ENCODE measurements at places on chromosomes 16 and 17.
A peak's percentile ranks its signal among the peaks of the same experiment; 100 is the strongest.

DNA sequence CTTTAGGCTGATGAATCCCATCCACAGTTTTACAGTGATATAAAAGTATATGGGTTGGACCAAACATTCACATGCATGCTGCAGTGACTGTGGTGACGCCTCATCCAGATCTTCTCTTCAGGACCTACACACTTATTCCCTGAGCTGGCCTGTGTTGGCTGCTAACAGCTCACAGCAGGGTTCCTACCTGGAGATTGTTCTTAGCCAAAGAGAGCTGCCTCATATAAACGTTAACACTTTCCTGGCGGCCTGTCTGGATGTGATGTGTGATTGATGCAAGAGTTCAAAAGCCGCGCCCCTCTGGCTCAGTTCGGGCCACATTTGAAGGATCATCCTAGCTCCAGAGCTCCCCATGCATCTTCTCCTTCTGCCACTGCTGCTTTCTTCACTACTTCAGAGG is 93.0 kb upstream of the NETO2 start:
- no peak for DNase-seq

DNA sequence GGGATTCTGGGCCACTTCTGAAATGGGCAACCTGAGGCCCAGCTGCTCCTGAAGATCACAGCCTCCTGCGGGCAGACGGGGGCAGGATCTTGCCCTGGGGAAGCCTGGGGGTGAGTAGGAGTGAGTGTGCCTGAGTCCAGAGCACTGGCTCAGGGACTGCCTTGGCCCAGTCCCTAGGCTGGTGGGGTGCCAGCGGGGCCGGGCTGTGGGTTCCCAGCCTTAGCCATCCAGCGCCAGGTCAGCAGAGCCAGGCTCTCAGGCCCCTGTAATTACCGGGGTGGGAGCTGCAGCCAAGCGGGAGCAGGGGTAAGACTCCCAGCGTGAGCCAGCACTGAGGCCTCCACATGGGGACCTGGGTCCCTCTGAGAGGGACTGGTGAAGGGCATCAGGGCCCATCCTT is 8.2 kb downstream of the SPNS2 start:
- no peak for DNase-seq

GRCh38 chr16:12716658-12717057 is 87.0 kb downstream of the CPPED1 start:
- DNase-seq = no peak

DNA sequence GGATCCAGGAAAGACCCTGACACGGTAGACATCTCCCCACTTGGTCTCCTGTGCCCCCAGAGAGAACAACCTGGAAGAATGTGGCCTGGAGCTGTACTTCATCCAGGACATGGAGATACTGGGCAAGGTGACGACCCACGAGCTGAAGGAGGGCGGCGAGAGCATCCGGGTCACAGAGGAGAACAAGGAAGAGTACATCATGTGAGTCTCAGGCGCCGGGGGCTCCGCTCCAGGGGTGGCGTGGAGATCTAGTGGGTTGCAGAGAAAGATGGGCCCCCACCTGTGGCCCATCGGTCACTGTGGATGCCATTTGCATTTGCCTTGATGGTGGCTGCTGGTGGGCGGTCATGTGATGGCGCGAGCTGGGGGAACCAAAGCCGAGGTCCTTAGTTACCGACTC is 14.9 kb upstream of the CLEC18A start:
- DNase-seq = no peak

- DNase-seq = no peak
These were observed 3.6 kb upstream of the PHF12 start for GRCh38 chr17:28954886-28955285.

DNA sequence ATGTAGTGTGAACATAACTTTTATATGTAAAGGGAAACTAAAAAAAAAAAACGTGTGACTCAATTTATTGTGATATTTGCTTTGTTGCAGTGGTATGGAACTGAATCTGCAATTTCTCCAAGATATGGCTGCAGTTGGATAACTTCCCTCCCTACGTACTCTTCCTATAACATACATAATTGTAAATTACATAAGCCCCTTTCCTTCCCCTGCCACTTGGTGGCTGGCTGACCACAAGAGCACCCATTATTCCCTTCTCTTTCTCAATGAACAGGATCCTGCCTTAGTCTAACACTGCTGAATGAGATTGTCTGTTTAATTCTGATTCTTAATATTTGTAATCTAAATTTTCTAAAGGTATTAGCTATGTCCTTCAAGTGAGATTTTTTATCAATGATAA is 27.8 kb downstream of the CCL4 start:
- no peak for DNase-seq

GRCh38 chr16:57959121-57959520 is 11.8 kb downstream of the CNGB1 start:
- DNase-seq = no peak

GRCh38 chr16:87160234-87160636 is 157.0 kb downstream of the C16orf95 start:
- no peak for DNase-seq

DNA sequence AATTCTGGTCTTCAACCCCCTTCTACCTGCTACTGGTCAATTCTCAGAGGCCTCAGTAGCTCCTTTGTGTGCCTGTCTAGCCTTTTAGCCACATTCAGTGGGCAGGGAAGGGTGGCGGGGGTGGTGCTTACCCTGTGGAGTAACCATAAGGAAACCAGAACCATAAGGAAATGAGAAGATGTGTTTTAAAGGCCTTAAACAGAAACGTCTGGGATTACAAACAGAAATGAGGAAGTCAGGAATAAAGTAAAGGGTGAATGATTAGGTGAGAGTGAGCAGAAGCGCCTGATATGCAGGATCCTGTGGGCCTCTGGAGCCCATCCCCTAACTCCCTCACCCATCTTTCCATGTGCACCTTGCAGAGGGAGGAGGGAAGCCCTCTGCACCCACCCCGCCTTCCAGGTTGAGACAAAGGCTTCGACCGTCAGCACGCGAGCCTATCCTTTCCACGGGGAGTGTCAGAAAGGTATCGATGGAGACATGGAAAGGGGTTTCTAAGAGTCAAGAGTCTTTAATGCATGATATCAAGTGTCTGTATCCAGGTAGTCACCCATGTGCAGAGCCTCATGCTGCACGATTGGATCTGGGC is 20.4 kb downstream of the KIAA0513 start:
- DNase-seq = no peak

DNA sequence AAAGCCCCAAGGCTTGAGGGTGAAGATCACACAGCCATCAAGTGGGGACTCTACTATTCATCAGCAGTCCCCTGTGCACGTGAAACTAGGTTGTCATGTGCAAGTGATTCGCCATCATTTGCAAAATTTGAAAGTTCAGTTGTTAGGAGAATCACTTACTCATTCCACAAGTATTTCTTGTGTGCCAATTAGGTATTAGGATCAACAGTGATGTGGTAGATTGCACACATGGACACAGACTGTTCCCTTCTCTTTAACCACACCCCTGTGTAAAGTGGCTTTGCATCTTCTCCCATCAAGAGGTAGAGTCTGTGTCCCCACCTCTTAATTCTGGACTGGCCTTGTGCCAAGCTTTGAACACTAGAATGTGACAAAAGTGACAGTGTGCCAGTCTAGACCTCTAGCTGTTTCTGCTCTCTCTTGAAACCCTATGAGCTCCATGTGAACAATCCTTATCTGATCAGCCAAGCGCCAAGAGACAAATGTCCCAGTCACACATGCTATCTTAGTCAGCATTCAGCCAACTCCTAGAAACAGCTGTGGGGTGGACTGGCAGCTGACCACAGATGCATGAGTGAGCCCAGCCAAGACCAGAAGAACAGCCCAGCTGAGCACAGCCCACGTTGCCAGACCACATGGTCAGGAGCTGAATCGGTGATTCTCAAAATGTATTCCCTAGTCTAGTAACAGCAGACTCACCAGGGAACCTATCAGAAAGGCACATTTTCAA is 31.5 kb upstream of the SHISA9 start:
- no peak for DNase-seq

DNA sequence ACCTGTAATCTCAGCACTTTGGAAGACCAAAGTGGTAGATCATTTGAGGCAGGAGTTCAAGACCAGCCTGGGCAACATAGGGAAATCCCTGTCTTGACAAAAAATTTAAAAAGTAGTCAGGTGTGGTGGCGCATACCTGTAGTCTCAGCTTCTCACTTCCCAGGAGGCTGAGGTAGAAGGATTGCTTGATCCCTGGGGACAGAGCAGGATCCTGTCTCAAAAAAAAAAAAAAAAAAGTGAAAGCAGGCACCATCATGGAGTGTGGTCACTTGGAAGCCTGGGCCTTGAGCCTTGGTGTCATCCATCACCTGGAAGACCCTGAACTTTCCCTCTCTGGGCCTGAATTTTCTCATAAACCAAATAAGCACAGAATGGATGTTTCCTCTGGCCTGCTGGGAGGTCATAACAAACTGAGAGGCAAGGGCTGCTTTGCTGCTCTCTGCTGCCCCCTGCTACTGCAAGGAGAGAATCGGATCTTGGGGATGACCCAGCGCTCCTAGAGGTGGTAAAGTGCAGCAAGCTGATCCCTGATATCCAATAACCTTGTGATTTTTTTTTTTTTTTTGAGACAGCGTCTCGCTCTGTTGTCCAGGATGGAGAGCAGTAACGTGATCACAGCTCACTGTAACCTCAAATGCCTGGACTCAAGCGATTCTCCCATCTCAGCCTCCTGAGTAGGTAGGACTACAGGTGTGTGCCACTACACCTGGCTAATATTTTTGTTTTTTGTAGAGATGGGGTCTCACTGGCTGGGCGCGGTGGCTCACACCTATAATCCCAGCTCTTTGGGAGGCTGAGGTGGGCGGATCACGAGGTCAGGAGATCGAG is 75.9 kb upstream of the RNU2-1 start:
- DNase-seq = no peak

GRCh38 chr16:87161822-87162676 is 155.1 kb downstream of the C16orf95 start:
- DNase-seq = no peak

DNA sequence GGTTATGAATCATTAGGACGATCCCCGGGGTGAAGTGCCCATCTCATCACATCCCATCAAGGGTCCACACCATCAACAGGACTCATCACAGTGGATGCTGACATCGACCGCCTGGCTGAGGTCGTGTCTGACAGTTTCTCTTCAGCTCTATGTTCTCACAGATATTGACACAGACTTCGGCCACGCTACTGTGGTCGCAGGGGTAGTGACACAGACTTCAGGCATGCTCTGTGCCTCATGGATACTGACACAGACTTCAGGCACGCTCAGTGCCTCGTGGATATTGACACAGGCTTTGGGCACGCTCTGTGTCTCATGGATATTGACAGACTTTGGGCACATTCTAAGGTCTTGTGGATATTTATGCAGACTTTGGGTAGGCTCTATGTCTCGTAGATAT is 50.1 kb downstream of the KLHDC4 start:
- no peak for DNase-seq

GRCh38 chr17:51510940-51511339 is 250.6 kb downstream of the UTP18 start:
- no peak for DNase-seq

- no peak for DNase-seq
These were observed 11.8 kb upstream of the IL21R start for GRCh38 chr16:27390151-27390550.

DNA sequence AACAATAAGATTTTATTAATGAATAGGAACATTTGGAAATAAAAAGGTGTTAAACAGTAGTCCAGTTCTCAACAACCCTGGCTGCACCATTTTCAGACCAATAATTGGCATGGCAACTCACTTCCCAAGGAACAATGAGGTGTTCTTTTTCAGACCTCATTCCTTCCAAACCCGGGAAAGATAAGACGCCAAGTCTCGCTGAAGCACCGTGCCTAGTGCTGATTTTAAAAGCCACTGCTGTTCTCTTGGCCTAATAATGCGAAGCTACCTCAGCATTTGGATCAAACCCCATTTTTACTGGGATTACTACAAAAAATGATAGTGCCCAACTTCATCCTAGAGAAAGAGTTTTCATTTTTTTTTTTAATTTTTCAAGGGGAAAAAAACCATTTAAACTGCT is 75.2 kb upstream of the NOL11 start:
- DNase-seq = no peak

DNA sequence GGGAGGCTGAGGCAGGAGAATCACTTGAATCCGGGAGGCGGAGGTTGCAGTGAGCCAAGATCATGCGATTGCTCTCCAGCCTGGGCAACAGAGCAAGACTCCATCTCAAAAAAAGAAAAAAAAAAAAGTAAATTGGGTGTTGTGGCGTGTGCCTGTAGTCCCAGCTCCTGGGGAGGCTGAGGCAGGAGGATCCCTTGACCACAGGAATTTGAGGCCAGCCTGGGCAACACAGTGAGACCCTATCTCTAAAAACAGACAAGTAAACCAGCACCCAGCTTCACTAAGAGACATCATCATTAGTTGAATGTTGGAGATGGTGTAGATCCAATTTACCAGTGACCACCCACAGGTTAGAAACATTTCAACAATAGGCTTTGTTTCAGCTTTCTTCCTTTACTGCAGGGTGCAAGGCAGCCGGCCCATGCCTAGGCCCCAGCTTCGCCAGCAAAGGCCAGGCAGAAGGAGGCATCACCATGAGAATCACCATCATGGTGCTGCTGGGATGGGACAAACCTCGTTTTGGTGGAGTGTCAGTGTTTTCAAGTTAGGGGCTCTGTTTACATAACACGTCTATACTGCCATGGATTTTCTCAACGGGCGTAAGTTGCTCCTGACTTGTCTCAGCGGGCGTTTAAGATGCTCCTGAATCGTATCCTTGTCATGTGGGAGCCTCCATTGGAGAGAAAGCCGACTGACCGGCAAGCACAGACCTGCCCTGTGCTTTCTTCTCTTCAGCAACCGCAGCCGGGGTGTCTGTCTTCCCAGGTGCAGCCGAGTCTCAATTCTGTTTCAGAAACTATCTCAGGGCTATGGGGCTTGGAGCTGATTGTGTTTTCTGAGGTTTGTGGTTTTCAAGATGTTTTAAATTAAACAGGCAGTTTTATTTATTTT is 7.3 kb downstream of the TCF25 start:
- DNase-seq = no peak

DNA sequence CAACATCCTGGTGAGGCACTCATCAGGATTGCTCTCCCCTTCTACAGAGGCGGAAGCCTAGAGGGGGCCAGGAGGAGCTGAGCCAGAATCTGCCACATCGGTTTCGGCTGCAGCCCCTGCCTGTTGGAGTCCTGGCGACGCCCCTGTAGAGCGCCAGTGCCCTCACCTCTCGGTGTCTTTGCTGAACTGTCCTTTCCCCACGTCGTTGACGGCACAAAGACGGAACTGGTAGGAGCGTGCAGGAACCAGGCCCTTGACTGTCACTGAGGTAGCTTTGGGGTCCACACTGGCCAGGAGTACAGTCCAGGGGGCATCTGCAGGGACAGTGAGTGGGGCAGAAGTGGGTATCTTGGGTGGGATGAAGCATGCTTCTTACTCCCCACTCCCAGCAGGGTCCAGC is 110.3 kb upstream of the CDC42EP4 start:
- no peak for DNase-seq

DNA sequence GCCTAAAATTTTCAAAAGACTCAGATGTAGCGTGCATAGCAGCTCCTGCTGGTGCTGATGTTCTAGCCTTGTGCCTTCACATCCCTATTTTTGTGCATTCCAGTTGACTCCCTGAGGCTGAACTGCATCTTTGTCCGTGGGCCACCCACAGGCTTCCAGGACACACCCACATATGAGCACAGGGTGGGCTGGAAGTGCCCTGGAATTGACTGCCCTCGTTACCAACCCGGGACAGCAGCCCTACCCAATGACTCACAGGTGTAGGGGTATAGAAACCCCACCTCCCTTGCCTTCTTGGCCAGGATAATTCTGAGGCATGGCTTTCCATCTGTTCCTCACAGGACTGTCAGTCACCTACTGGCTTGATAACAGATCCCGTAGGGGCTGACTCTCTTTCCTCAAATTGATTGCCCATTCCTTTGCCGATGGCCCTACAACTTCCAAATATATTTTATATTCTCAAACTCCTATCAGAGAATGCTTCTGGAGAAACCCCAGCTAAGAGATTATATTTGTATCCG is 65.9 kb upstream of the CDH13 start:
- DNase-seq = no peak

GRCh38 chr16:86221085-86221484 is 289.2 kb upstream of the FOXF1 start:
- DNase-seq = peak; percentile 29
